Neural progenitor cell (in vitro differentiated cells): ENCODE measurements at places on chromosomes 12 and 14.
A peak's percentile ranks its signal among the peaks of the same experiment; 100 is the strongest.

DNA sequence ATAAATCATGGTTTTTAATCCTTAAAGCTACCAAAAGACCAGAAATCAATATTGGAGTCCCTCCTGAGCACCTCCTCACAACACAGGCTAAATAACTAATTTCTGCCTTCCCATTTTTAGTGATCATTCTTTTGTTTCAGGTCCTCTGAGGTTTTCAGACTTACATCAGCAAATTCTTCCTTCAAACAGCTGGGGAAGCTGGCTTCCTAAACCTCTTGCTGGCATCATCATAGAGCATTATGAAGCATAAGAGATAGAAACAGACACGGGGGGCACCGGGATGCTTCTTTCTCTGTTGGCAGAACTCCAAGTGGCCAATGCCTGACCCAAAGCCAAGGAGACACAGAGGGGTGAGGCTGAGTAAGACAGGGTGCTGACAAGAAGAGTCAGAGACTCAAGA is 47.9 kb upstream of the DBX2 start:
- DNase-seq = no peak

DNA sequence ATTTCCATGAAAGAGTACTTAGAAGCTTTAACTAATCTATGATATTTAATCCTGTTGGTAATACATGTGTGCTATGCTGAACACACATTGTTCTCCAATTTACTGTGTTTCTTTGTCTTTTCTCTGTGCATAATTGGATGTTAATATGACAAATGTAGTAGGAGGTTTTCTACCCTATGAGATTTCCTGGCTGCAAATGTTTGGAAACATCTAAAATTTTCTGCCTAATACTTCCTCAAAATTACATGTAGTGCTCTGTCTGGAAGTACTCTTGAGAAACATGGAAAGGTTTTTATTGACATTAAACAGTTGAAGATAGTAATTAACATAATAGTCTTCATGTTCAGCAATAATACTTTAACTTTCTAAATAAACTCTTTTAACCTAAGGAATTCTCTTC is 213.0 kb downstream of the KITLG start:
- no peak for DNase-seq

DNA sequence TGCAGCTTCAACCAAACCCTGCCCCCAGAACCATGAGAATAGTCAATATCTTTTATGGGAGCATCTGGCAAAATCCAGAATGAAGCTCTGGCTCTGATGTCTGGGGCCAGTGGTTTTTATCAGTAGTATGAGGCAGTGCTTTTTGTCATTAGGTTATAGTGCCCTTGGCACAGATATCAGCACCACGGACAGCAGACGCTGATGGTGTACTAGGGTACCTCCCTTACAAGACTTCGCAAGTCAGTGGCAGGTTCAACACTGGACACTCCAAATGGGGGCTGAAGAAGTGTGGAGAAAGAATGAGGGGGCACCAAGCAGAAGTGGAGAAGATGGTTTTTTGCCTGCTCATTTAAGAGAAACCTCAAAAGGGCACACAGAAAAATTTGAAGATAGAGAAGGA is 68.2 kb upstream of the E2F7 start:
- peak; percentile 84 for DNase-seq

DNA sequence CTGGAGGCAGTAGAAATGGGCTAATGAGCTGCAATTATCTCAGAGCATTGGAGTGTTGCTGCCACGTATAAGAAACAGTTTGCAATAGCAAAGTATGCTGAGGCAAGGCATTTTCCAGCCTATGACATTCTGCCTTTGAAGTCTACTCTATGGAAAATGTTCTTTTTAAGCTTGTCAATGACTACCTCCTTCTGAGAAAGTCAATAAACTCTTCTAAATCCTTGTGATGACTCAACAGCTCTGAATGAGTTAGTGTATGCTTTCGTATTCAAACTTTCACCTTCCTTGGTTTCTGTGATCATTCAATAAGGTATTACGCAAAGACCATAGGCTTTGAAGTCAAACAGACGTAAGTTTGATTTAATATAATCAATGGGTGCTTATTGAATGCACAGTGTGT is 111.2 kb downstream of the CAPZA3 start:
- no peak for DNase-seq

DNA sequence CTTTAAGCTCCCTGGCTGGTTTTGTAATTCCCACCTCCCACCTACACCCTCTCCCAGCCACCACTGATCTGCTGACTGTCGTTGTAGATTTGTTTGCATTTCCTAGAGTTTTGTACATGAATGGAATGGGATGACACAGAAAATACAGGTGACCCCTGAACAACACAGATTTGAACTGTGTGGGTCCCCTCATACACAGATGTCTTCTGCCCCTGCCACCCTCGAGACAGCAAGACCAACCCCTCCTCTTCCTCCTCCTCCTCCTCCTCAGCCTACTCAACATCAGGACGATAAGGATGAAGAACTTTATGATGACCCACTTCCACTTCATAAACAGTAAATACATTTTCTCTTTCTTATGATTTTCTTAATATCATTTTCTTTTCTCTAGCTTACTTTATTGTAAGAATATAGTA is 28.8 kb downstream of the SYNE3 start:
- no peak for DNase-seq

GRCh38 chr14:60650373-60650961 is 1.2 kb upstream of the SIX1 start:
- DNase-seq = peak; percentile 40

GRCh38 chr12:51639361-51639760 is 48.3 kb downstream of the SCN8A start:
- no peak for DNase-seq

- peak; percentile 84 for DNase-seq
Observed at GRCh38 chr12:48000878-48001504, 3.3 kb downstream of the COL2A1 start.

- peak; percentile 80 for DNase-seq
Observed at GRCh38 chr12:56839915-56840325, 76.8 kb downstream of the HSD17B6 start.

DNA sequence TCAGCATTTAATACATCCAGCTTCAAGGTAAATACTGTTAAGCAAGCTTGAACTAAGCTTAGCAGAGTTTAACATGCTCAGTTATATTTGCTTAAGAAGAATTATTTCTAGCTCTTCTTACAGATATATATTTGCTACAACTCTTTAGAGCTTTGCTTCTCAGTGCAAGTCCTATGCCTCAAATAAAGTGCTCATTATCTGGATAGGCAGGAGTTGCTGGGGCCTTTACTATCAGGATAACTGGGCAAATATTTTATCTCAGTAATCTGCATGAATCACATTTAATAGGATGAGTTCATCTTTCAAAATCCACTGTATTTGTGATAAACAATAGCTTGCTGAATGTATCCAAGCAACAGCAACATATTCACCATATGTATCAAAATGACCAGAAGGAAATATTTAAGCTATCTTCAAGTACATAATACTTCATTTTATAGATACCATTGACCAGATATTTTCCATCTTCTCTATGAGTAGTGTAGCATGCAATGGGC is 187.6 kb downstream of the NOVA1 start:
- DNase-seq = no peak

GRCh38 chr12:95740751-95741150 is 49.8 kb downstream of the NTN4 start:
- no peak for DNase-seq

DNA sequence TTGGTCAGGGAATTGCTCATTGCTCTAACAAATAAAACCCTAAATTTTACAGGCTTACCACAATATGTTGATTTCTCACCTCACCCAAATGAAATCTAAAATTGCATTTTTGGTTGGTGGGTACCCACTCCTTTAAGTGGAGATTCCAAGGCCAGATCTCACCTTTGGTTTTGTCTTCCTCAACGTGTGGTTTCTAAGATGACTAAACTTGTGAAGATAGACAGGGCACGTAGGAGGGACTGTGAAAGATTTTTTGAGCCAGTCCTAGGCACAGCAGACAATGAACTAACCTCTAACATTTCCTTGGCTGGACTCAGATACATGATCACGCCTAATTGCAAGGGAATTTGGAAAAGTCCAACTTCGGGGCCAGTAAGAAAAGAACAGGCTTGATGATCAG is 1003.9 kb downstream of the FLRT2 start:
- DNase-seq = no peak

- peak; percentile 57 for DNase-seq
Observed at GRCh38 chr12:3655328-3655900, 97.5 kb downstream of the CRACR2A start.

DNA sequence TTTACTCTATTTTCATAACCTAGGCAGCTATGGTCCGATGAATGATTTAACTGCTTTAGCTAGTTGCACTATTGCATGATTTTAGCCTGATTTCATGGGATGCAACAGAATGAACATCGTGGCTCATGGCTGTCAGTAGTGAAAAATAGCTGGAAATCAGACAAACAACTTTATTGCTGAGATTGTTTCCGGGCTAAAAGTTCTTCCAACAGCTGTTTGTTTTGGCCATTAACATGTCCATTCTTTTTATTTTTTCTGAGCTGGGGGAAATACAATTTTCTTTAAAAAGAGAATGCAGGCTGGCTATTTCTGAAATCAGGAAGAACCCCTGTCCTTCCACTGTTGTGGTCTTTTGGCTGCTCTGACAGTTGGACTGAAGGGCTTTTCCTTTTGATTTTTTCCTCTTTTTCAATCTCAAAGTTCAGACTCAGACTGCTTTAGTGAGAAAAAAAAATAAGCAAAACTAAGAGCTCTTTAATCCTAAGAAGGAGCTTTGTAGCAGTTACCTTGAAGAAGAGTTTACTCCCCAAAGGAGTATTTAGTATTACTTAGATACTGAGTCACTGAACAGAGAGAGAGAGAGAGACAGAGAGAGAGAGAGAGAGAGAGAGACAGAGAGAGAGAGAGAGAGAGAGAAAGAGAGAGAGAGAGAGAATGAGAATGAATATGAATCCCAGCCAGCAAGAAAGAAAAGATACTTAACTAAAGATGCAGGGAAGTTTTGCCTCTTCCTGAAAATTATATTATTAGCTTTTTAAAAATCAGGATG is at the start of gene NAV3:
NAV3 (plus strand) TSS at position 312 of the 769 bp plus-strand sequence. CDS start 568 bp downstream, outside the sequence.
- DNase-seq = no peak

DNA sequence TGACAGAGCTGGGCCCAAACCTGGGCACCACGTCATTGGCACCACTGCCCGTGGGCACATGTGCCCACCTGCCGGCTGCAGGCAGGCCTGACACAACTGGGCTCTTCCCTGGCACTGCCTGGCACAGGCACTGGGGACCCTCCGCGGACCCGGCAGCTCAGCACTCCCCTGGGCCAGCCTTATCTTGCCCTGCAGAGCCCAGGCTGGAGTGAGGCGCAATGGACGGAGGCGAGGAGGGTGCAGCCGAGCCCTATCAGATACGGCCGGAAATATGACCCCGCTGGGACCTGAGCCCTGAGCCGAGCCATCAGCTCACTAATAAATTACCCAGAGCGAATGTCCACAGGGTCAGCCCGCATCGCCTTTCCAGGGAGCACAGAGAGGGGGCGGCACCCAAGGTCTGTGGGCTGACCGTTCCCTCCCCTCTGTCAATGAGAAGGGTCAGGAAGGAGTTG is 1.7 kb upstream of the C14orf180 start:
- no peak for DNase-seq

GRCh38 chr14:44385906-44386305 is 121.2 kb downstream of the FSCB start:
- no peak for DNase-seq

DNA sequence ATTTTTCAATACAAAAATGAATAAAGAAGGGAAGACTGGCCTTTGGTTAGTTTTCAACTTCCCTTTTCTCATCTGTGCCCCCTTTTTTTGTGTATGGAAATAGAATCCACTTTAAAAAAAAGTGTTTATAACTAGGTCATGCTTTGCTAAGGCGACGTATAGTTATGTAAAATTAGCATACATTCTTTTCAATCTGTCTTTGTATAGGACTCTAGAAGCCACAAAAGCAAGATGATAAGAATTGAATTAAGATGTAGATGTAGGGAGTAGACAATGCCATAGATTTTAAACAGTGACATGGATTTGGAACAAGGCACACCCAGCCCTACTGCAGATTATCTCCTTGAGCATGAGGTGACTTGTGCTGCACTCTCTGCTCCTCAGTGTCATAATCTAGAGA is 354.3 kb downstream of the TMTC2 start:
- no peak for DNase-seq

DNA sequence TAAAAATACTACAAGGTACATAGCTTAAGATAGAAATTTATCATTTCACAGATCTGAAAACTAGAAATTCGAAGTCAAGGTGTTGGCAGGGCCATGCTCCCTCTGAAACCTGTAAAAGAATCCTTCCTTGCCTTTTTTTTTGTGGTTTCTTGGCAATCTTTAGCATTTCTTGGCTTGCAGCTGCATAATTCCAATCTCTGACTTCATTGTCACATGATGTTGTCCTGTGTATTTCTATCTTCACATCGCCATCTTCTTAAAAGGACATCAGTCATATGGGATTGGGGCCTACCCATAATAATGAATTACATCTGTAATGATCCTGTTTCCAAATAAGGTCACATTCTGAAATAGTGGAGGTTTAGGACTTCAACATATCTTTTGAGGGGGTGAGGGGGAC is 250.4 kb downstream of the TMTC2 start:
- DNase-seq = no peak
